ENCODE measurements at places on chromosomes 7 and 10.

DNA sequence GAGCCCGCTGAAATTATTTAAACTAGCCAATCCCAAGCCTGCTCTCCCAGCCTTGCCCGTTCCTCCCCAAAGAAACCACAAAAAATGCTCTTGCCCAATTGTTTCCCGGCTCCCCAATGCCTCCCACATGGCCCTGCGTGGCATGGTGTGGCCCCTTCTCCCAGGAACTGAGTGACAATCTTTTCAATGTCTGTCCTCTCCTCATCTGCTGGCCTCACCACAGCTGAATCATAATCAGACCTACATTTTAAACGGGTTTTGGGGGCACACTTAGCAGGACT is 201.5 kb downstream of the PRPF18 start:
- no peak for DNase-seq

GRCh38 chr7:133562621-133563020 is 309.7 kb downstream of the EXOC4 start:
- no peak for DNase-seq

DNA sequence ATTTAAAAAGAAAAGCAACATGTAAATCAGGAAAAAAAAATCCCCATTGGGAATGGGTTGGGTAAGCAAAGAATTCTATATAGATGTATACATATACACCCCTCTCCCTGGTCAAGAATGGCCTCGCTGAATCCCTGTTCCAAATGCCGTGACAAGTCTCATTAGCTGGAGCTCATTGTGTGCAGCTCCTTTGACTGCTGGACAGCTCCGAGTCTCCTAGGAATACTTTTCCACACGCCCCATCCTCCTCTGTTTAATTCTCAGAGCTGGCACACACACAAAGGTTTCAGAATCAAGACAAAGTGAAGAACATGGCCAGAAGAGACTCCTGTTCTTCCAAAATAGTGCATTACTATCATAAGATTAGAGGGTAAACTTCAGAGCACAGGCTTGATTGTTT is 130.9 kb upstream of the MKLN1 start:
- no peak for DNase-seq

GRCh38 chr7:158759245-158759614 is 54.6 kb upstream of the NCAPG2 start:
- DNase-seq = no peak

GRCh38 chr7:18771834-18772566 is 276.5 kb downstream of the HDAC9 start:
- no peak for DNase-seq

- peak; percentile 17 for DNase-seq
Measured at GRCh38 chr10:5890452-5890915, 441 bp downstream of the FBH1 start.
